ENCODE measurements at places on chromosomes 3 and 15.

DNA sequence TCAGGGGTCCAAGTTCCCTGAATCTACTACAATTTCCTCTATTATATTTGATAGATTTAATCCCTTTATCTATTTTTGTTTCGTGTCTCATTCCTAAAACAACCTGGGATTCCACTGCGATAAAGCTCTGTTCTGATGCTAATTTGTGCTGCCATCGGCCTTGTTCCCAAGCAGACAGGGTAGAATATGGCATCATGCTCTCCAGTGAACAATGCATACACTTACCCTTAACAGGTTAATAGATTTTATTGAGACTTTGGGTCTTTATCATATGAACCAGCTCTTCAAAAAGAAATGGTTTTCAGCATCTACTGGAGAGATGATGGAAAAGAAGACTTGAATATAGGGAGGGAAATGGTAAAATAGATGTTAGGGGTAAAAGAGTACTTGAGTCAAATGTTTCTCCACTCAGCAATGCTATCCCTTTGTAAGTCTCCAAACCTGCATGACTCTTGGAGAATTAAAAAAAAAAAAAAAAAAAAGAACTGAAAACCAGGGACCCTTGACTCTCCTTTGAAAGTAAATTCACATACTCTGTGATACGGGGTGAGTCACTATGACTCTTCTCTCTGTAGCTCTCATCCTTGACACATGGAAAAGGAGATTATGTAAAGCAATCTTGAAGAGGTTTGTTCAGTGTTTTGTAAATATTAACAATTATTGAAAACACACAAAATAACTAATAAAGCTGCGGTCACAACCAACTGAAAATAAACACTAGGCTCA, 268.8 kb downstream of the ZBTB20 start:
- no peak for DNase-seq

DNA sequence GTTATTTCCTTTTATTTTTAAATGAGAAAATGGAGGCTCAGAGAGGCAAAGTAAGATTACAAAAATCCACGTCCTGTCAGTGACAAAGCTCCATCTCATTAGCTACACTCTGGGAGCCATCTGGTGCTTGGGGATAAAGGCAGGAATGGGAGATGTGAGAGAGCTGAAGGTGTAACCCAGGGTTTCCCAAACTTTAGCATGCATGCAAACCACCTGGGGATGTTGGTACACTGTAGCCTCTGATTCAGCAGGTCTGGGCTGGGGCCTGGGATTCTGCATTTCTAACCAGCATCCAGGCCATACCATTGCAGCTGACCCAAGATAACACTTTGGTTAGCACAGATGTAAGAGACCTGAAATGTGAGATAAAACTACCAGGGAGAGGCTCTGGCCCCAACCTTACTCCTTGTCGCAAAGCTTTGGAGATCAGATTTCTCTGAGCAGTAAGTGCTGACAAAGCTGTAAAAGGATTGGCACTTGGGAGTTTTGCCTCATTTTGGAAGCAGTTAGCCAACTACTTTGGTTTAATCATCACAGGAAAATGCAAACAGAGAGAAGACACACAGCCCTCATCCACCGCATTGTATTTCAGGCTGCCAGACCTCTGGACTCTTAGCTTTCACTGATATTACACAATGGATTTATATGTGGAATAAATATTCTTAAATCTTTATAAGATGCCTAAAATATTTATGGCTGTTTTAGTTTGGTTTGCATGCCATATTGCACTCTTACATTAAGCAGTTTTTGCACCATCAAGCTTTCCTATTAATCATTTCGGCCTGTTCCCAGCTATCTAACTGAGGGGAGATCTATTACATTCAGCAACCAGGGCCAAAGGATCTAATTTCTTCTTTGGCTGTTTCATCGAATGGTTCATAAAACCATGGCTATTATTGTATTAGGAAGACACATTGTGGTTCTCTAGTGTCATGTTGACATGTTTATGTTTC, 263.0 kb downstream of the EBLN2 start:
- DNase-seq: no peak

GRCh38 chr15:81948751-81949150, 97.1 kb downstream of the MEX3B start:
- DNase-seq: no peak

GRCh38 chr15:39682366-39682765, 100.3 kb downstream of the FSIP1 start:
- no peak for DNase-seq

DNA sequence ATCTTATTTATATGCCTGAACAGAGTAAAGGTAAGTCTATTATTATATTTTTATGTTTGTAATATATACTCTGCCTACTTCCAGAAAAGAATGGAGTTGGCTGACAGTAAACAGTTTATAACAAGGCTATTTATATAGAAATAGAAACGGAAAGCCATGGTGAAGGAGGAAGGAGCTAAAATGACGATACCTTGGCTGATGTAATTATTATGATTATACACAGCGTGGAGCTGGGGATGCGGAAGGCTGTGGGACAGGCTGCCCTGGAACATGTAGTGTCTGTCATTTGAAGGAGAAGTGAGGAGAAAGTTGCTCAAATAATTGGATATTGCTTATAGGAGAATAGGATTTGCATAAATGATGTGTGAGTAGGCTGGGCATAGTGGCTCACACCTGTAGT, 37.8 kb downstream of the CEMIP start:
- DNase-seq: no peak

DNA sequence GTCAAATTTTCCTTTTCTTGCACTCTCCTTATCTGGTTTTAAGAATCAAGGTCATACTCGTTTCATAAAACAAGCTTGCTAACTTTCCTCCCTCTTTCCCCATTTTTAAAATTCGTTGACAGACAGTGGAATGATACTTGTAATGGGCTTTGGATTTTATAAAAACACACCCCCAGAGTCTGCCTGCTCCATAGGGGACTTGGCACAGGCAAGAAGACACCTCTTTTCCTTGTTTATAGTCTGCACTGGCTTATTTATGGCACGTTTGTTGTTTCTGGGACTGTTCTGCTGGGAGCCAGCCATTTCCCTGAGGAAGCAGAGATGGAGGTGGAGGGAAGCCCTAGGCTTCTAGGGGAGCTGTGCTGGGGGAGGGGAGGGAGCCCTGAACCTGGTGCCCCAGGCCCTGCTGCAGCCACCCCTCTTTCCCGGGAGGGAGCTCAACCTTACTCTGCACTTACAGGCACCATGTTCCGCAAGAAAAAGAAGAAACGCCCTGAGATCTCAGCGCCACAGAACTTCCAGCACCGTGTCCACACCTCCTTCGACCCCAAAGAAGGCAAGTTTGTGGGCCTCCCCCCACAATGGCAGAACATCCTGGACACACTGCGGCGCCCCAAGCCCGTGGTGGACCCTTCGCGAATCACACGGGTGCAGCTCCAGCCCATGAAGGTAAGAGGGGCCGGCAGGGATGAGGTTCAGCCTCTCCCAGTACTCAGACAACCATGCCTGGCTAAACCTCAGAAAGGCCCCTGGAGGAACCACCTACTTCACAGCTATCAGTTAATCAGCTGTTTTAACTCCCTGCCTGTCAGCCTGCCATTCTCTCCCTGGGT, 18.3 kb downstream of the ANKRD63 start:
- DNase-seq: no peak

DNA sequence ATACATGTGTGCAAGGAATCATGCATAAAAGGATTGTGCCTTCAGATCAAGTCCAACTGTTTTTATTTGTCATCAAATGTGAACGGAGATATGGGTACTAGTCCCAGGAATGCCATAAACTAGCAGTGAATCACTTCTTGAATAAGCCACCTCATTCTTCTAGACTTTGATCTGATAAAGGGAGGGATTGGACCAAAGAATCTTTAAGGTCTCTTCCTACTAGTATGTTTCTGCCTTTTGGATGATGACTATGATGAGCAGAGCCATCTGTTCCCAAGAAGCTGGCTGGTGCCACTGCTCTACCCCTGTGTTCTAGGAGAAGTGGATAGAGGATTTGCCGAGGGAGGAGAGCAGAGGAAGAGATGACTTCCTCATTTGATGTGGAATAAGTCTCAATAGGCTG, 28.8 kb upstream of the UACA start:
- DNase-seq: no peak

GRCh38 chr15:42914728-42915497, 5.7 kb downstream of the TTBK2 start:
- no peak for DNase-seq

DNA sequence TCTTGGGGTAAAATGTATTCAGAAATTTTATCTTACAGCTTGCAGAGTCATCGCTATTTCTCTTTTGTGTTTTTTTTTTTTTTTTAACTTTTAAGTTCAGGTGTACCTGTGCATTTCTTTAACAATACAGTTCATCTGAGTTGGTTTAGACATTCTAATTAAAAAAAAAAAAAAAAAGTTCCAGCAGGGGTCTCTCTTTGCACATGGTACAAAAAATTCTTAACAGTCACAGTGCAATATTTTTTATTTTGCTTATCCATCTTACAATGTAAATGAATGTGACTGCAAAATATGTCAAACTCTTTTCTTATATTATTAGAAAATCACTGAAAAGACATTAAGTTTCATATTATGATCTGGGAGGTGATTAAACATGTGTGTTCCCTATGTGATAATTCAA, 47.5 kb upstream of the SLC9A9 start:
- no peak for DNase-seq

- no peak for DNase-seq
Measured at GRCh38 chr3:47288966-47289910, 6.5 kb downstream of the KLHL18 start.

DNA sequence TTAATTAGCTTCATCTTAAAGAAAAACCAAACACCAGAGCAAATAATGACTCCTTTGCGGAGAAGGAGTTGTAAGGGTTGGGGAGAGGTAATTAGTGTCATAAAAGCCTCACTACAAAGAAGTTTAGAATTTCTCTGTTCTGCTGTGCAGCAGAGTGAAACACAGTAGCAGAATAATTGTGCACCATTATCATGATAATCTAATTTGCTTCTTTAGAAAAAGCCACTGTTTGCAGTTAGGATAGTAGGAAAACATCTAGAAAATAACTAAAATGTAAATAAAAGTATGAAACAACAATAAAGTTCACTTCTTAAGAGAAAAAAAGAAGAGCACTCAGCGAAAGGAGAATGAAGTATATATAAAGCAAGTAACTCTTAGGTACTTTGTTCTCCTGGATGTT, 5.5 kb downstream of the SHOX2 start:
- DNase-seq: no peak

- DNase-seq: no peak
Measured at GRCh38 chr15:64502551-64502950, 42.2 kb downstream of the ZNF609 start.

DNA sequence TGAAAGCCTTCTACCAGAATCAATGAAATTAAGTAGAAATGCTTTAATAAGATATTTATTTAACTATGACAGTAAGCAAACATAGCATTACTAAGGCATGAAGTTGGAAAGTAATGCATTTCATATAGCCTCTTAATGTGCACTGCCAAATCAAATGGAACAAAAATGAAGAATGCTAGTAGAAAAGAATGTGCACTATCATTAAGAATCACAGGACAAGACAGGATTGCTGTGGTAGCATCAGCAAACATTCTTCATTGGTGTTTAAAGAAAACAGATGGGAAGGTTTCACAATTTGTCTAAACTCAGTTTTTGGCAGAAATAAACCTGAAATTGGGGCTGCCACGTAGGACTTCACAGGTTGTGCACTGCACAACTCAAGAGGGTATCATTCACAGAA, 168.9 kb downstream of the CNTN3 start:
- DNase-seq: no peak

DNA sequence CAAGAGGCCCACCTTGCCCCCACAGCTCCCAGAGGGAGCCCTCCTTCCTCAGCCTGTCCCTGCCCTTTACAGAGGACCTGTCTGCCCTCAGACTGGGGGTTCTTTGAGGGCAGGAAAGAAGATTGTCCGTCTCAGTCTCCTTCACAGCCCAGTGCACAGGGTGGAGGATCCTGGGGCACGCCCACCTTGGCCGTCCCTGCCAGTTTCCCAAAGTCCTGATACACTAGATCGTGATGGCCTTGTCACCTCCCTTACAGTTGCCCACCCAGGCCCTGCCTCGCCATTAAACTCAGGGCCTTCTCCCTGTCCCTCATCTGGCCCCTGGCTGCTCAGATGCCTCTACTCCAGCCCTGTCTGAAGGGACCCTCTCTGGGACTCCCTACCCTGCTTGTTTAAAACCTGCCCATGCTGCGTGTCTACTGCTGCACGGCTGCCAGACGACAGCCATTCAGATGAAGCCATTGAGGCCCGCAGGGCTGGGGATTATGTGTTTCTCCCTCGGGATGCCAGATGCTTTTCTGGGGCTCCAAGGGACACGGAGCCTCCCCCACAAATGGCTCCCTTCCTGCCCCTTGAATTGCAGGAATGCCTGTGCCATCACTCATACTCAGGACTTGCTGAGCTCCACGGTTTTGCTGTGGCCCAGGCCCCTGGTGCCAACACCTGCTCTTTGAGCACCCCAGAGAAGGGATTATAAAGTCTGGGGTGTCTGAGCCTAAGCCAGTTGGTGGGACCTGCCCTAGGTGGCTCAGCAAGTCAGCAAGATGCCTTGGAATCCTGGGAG, 27.8 kb downstream of the ACSBG1 start:
- no peak for DNase-seq

DNA sequence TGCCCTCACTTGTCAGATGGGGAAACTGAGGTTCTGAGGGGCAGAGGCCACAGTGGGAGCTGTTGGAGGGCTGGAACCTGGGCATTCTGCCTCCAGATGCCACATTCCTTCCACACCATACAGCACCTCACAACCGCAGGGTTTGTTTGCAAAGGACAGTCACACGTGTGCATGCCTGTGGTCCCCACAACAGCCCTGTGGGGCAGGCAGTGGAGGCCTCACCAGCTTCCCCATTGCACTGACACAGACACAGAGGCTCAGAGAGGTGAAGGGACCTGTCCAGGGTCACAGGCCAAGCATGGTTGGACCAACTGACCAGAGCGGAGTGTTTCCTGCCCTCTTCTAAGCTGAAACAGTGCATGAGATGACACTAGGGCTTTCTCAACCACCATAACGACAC, 75.2 kb upstream of the SEC13 start:
- DNase-seq: no peak

DNA sequence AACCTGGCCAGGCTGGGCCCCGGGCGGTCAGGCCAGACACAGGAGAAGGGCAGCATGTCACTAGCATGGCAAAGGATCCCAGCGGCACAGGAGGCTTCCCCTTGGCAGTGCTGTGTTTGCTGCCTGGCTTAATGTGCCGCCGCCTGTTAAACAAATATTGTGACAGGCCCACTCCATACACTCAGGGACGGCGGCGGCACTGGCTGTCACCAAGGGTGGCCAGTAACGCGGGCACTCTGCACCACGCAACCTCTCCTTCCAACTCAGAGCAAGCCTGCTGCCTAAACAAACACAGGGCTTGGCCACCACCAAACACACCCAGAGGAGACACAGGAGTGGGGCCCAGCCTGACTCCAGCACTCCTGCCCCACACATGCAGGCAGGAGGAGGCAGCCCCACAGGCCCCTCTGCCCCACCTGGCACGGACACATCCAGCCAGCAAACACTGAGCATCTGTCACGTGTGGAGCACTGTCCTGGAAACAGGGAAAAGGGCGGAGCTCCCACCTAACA, 48.0 kb downstream of the TPRA1 start:
- DNase-seq: no peak

DNA sequence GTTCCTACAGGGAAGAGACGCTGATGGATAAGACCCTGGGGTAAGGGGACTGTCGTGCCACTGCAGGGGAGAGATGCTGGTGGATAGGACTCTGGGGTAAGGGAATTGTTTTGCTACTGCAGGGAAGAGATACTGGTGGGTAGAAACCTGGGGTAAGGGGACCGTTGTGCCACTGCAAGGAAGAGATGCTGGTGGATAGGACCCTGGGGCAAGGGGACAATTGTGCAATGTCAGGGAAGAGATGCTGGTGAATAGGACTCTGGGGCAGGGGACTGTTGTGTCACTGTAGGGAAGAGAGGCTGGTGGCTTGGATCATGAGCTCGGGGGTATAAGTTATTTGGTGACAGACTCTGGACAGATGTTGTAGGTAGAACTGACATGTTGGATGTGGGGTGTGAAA, 37.6 kb downstream of the WNT7A start:
- DNase-seq: no peak

All from HuH-7 (cell line).